Activated CD8-positive, alpha-beta memory T cell treated with anti-CD3 and anti-CD28 coated beads for 48 hours (primary cell): ENCODE measurements at places on chromosomes 16 and 17.

- no peak for DNase-seq
These were observed 187.4 kb upstream of the CACNG5 start for GRCh38 chr17:66647391-66647983.

DNA sequence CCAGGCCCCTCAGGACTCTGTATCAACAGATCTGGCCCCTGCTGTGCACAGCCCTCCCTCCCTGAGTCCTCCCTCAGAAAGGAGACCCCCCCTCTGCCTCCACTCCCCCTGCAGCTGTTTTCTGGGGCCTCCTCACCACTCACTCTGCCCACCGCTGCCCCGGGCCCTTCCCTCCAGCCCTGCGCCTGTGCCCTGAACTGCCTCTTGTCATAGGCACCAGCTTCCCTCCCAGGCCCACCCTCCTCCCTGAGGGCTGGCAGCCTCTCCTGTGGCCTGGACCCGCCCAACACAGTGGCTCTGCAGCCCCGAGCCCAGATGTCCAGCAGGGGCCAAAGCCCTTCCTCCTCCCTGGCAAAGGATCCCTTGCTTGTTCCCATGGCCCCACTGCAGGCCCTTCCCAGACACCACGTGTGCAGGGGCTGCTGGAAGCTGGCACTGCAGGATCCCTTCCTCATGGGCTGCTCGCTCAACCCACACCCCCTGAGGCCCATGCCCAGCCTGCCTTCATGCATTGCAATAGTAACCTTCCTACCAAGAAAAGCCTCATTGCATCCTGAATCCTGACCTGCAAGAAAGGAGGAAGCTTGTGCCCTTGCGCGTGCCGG is 25.8 kb downstream of the GNPTG start:
- DNase-seq: no peak

- DNase-seq: no peak
These were observed 12.9 kb downstream of the ZNF319 start for GRCh38 chr16:57987441-57988177.

DNA sequence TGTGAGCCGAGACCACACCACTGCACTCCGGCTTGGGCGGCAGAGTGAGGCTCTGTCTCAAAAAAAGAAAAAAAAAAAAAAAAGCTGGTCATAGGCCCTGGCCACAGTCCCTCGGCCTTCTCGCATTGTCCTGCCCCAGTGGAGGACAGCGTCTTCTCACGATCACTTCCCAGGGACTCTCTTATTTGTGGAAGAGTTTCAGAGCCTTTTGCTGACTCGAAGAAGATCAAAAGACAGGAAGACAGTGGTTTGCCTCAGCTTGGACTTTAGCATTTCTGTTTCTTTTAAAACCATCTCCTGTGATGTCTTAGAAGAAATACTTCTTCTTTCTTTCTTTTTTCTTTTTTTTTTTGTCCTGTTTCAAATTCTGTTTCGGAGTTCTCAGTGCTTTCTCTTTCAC is 210.0 kb downstream of the FTO start:
- DNase-seq: no peak

DNA sequence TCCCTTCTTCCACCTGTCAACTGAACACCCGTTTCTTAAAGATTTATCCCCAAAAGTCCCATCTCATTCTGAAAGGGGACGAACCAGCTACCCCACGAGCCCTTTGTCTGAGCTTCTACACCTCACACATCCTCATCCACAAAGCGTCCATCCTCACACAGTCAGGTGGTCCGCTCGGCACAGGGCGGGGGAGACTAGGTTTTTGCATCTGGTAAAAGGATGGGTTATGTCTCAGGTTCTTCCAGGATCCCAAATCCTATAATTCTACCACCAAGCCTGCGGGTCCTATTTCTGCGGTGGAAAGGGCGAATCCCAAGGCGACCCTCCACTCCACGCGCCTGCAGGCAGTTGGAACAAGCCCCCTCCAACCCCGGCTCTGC is 458 bp downstream of the GFOD2 start:
- no peak for DNase-seq

GRCh38 chr17:50171371-50172071 is 5.7 kb downstream of the SGCA start:
- DNase-seq: no peak

DNA sequence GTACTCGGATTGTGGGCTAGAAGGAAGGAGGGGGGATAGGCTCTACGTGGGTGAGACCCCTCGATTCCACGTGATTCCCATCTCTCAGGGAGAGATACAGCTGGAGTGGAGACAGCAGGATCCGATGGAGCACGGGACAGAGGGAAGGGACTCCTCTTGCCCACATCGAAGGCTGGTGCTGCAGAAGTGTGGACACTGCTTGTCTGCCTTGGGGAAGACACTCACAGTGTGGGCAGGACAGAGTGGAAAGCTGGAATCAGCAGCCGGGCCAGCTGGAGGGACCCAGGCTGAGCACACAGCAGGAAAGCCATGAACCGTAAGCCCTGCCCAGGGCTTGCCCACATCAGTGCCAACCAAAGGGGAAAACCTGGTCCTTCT is 42.1 kb upstream of the RPH3AL start:
- no peak for DNase-seq

DNA sequence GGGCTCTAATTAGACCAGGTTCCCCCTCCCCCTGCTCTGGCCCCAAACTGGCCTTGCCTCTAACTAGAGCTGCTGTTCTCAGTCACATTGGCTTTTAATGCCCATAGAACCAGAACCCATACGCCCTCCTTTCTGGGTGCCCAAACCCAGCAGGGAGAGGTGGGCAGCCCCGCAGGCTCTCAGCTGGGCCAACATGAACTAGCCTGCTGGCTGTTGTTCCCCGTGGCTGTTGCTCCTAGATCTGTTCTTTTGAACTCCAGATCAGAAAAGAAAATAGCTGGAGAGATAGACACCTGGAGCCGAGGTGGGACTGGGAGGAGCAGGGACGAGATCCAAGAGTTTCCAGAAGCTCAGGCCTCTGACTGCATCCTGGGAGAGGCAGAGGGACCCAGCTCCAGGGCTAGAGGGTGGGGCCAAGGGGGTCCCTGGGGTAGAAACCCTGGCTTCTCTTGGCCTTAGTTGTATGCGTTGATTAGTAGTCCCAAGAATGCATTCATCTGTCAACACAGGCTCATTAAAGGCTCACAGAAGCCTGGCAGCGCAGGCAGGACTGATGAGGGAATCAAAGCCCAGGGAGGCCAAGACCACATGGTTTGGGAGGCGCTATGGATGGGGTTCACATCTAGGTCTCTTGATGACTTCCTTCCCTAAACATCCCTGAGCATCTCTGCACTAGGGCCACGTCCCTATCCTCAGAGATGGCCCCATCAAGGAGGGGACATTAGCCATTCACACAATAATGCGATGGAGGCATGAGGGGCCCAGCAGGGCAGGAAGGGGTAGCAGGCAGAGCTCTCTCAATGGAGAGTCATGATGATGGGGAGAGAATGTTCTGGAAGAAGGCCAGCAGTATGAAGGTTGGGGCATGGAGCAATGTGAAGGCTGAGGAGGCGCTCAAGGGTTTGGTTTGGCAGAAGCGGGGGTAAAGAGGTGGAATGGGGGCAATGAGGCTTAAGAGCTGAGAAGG is 1.3 kb upstream of the CPSF4L start:
- no peak for DNase-seq

DNA sequence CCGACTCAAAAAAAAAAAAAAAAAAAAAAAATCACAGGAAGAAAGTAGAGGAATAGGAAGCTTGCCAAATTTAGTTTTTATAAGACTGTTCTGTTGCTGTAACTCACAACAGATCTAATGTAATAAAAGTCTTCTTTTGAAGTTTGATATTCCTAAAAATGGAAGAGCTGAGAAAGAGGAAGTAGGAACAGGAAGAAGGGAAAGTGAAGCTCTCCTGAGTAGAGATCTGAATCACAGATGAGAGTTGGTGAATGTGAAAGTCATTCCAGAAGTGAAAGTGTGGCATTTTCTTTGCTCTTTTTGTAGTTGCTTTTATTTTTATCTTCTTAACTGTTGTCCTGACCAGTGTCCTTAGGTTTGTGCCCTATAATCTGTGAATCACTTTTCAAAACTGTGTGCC is 2.1 kb downstream of the NMT1 start:
- DNase-seq: no peak

- no peak for DNase-seq
These were observed 3.0 kb downstream of the RFNG start for GRCh38 chr17:82048571-82048971.

- no peak for DNase-seq
These were observed 22.5 kb upstream of the TBX2 start for GRCh38 chr17:61376931-61377838.

DNA sequence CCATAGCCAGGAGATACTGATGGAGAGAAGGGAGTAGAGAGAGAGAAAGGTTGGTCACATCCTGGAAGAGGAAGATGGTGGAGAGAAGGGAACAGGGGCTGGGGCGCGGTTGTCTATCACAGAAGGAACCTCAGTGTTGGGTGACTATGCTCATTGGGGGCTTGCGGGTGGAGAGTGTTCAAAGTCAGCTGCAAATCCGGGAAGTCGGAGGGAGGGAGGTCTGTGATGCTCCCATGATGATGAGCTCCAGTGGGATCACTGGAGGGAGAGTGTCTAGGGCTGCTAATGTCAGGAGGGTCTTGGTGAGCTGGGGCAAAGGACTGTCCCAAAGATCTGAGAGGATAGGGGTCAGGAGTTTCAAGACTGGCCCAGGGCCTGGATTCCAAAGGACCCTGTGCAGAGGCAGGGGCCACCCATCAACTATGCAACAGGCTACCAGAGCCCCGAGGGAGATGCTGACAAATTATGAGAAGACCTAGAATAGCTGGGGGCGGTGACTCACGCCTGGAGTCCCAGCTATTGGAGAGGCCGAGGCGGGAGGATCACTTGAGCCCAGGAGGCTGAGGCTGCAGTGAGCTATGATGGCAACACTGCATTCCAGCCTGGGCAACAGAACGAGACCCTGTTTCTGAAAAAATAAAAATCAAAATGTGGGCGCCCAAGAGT is 2.6 kb downstream of the SPDYE4 start:
- no peak for DNase-seq

DNA sequence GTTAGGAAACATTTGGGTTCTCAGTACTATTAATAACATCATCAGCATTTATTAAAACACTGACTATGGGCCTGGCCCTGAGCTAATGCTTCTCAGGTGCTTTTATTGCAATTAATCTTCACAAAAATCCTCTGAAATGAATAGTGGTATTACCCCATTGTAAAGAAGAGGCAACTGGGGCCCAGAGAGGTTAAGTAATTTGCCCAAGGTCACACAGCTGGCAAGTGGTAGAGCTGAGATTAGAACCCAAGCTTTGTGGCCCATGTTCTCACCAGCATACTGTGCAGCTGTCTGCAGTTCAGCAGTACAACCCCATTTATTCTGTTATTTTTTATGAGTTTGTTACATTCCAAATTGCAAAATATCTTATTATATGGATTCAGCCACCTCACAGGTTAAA is 82.3 kb downstream of the TBC1D16 start:
- DNase-seq: no peak

DNA sequence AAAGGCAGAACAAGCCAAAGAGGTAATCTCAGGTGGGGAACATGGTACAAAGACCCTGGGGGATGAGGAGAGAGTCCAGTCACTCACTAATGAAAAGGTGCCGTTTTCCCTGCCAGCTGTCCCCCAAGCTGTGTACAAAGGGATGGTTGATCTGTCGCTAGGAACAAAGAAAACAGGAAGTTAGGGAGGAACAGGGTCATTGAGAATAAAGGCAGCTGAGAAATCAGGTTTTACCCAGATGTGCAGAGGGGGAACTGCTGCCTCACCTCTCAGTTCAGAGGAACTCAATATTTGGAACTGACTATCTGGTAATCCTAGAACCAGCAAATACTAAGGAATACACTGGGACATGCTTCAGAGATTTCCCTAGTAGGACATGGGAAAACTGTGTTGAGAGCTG is 1.5 kb downstream of the RSKR start:
- no peak for DNase-seq

DNA sequence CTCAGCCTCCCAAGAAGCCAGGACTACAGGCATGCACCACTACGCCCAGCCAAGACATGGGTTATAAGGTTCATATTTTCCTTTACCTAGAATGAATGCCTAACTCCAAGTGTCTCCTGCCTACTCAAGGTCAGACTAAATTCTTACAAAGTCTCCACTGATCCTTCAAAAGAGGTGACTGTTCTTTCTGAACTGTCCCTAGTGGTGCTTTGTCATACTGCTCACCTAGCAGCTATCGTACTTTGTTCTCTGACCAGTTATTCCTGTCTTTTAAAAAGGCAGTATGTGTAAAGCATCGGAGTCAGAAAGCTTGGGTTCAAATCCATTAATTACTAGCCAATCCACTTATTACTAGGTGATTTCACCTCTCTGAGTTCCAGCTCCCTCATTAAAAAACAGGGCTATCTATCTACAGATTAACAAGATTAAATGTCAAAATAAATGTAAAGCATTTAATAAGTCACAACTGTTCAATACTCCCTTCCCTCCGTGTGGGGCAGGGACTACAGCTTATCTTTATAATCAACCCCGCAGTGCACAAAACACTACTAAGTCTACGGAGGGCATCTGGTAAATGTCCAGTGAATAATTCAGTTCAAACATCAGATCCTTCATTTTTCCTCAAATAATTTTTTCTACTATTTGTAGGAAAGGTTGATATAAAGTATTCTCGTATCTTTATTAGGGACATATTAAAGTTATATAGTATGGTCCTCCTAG is 20.0 kb upstream of the ITGA2B start:
- DNase-seq: no peak

- no peak for DNase-seq
These were observed 491 bp downstream of the USP7 start for GRCh38 chr16:8963010-8963820.

DNA sequence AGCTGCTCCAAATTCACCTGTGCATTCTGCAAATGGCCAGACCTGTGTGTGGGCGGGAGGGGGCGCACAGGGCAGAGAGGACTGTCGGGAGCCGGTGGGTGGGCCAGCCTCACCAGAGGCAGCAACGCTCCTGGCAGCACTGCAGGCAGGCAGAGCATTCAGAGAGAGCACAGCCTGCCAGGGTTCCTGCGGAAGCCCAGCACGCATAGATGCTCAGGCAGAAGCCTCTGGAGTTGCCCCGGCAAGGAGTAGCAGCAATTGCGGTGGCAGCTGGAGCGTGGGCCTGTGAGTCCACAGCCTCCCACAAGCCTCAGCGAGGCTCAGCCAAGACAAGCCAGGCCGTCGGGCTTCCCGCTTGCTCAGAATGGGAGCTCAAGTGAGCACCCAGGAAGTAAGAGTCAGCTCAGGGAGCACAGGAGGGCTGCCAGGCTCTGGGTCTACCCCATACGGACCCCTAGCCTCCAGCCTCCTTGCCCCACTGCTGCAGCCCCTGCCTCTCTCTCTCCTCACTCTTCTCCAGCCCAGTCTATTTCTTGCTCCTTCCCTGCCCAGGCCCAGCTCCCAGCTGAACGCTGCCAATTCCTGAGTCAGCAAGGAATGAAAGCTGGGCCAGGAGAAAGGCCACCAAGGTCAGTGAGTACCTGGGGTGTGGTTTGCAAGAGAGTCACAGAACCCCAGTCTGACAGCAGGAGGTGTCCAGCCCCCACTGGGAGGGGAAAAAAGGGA is 9.6 kb downstream of the EMC6 start:
- no peak for DNase-seq

DNA sequence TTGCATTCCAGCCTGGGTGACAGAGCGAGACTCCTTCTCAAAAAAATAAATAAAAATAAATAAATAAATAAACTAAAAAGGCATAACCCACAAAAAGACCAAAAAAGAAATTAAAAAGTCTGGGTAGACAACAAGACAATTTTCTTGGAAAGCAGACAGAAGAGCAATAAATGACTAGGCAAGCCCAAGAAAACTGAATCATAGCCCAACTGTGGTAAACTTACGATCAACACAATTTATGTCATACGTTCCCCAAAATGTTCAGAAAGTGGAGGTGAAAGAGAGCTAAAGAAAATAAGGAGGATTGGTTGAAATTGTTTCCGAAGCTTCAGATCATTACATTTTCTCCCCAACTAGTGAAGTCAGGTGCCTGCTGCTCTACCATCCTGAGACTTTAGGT is 31.3 kb upstream of the C17orf78 start:
- DNase-seq: no peak

GRCh38 chr16:49951574-49952195 is 73.3 kb upstream of the CNEP1R1 start:
- DNase-seq: no peak
